Glutamatergic neuron (in vitro differentiated cells): ENCODE measurements at places on chromosomes 5 and 9. TPM values are rescaled to one million over a fixed set of nuclear protein-coding genes. Genes with fewer than 3 reads are reported as not detected.

Gene FIBCD1
- total RNA-seq: not detected

Gene KDM3B
- 98.5 TPM for total RNA-seq

DNA sequence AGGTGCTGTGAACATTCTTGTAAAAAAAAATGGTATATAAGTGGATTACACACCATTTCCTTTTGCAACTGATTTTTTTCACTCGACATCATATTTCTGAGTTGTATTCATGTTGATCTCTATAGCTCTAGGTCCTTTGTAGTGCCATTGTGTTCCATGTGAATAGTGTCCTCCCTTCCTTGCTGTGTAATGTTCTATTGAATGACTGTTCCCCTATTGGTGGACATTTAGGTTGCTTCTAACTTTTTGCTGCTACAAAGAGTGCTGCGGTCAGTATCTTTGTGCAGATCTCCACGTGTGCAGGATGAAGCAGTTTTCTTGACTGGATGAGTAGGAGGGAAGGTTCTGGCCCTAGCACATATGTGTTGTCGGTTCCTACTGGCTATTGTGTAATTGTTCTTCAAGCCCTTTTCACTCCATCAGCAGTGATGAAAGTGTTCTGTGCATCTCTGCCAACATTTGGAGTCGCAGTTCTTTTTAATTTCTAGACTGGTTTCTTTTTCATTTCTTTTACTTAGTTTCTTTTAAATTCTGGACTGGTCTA lies 20.2 kb downstream of the DAB2IP start:
- no peaks in the 10 kb centered on the region for H3K4me1 ChIP-seq
- DNase-seq: no peak
- H3K27me3 ChIP-seq: peaks cover 2% of the 10 kb centered on the region
- H3K4me3 ChIP-seq: no peak overlapping the region

DNA sequence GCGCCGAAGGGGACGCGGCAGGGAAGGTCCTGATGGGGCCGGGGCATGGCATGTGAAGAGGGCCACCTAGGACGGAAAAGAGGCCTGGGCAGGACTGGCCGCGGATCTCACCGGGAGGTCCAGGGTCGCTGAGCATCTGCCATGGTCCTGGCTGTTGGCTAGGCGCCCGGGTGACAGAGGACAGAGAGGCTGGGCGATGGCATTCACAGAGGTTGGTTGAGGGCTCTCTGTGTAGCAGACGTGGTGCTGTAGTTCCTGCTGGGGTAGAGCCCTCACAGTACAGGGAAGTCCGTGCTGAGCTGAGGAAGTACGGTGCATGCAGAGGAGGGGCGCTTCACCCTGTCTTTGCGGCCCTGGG lies 427 bp downstream of the PCYOX1L start:
- peak; percentile 59 for DNase-seq
- H3K27ac ChIP-seq: peak overlapping the region; percentile 88
- H3K36me3 ChIP-seq: no peaks in the 10 kb centered on the region
- peak overlapping the region; percentile 97 for H3K4me3 ChIP-seq
- H3K4me1 ChIP-seq: peaks cover 11% of the 10 kb centered on the region
- no peaks in the 10 kb centered on the region for H3K27me3 ChIP-seq

GRCh38 chr9:111572950-111573604 lies 26.4 kb downstream of the PTGR1 start:
- no peak overlapping the region for H3K4me3 ChIP-seq
- H3K4me1 ChIP-seq: no peaks in the 10 kb centered on the region
- no peaks in the 10 kb centered on the region for H3K27me3 ChIP-seq
- peaks cover 26% of the 10 kb centered on the region for H3K36me3 ChIP-seq
- H3K27ac ChIP-seq: no peak overlapping the region
- DNase-seq: no peak

DNA sequence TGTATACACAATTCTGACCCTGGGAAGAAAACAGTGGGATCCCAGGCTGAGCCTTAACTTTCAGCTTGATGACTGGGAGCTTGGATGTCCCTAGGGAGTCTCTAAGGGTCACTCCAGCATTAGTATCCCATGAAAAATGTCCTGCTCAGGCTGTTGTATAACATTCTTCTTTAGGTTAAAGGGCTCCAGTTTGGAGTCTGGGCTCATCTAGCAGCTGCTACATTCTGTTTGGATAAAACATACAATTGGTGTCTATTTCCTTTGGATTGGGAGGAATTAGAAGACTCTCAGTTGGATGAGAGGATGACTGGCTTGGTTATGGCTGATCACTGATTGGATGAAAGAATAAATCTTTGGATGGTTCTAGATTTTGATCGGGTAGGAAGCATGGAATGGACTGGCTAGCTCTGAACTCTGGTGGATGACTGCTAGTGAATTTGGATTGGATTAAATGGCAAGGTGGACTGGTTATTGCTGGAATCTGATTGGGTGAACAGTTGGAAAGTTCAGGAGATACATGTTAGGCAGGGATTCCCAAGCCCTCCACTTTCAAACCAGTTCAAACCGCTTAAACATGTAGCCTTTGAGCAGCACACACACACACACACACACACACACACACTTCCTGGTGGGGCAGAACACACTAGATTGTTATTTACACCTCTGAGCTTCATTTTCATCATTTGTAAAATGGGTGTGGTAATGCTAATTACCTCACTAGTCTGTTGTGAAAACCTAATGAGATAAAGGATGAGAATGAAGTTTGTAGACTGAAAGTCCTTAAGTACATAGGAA lies 7.1 kb upstream of the MYOZ3 start:
- peaks cover 4% of the 10 kb centered on the region for H3K36me3 ChIP-seq
- H3K4me1 ChIP-seq: peaks cover 35% of the 10 kb centered on the region
- no peak overlapping the region for H3K4me3 ChIP-seq
- H3K27ac ChIP-seq: no peak overlapping the region

- H3K4me1 ChIP-seq: no peaks in the 10 kb centered on the region
- H3K36me3 ChIP-seq: no peaks in the 10 kb centered on the region
- H3K27ac ChIP-seq: no peak overlapping the region
- DNase-seq: no peak
- no peak overlapping the region for H3K4me3 ChIP-seq
- H3K27me3 ChIP-seq: no peaks in the 10 kb centered on the region
Observed at GRCh38 chr5:64074533-64074932, 91.1 kb upstream of the RNF180 start.

GRCh38 chr5:116303810-116304209 lies 219.0 kb downstream of the COMMD10 start:
- peaks cover 28% of the 10 kb centered on the region for H3K36me3 ChIP-seq
- H3K27ac ChIP-seq: no peak overlapping the region
- DNase-seq: no peak
- H3K27me3 ChIP-seq: no peaks in the 10 kb centered on the region
- H3K4me3 ChIP-seq: no peak overlapping the region
